ENCODE measurements at places on chromosomes 3 and 15.

DNA sequence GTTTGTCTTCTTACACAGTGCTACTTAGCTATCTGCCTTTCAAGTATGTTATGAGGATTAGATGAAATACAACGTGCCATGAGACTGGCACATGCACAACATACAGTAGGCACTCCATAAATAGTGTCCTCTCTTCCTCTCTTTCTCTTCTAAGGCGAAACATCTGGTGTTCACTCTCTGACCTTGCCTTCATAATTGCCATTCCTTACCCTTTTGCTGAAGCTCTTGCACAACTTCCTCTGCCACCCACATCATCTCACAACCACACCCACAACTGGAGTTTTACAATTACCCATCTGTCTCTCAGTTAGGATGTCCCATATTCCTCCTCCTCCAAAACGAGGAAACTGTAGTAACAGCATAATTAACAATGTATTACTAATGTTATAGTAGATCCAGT lies 26.4 kb upstream of the ACP3 start:
- DNase-seq, result no peak

GRCh38 chr3:58556001-58556400 lies 19.0 kb upstream of the ACOX2 start:
- DNase-seq, result no peak

DNA sequence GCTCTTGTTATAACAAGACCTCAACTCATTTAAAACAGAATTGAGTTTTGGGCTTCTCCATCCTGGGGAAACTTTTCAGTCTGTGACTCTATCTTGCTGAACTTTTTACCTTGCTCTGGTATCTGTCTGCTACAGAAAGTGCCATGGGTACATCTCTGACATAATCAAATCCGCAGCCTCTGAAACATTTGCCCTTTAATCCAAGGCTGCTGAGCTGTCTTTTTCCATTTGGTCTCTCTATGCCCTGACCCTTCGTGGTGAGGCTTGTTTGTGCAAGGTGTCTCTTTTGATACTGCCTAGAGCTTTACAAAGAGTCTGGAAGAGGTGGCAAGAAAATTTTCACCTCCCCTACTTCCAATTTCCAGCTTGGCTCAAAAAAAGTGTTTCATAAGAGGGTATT lies 11.3 kb downstream of the TMEM108 start:
- no peak for DNase-seq

GRCh38 chr15:42152196-42152920 lies 4.1 kb downstream of the PLA2G4F start:
- no peak for DNase-seq

DNA sequence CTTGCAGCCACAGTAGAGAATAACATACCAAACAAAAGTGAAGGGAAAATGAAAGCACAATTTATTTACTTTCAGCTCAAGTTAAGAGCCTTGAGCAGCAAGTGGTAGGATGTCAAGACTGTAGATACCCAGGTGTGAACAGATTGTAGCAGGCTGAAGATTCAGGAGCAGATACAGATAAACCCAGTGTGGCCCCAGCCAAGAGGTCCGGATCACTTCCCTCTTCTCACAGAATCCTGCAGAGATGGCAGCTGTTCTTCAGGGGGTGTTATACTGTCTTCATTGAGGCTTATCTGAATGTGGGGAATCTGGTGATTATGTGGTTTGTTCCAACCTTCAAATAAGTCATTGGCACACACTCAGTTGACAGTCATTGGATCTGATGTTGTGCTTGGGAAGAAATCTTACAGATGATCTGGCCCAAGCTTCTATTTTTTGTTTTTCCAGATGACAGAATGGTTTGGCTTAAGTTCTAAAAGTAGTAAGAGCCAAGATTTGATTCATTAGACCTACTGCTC lies 2.2 kb downstream of the STARD9 start:
- peak; percentile 67 for DNase-seq

- DNase-seq, result no peak
These were observed 658.3 kb downstream of the TUSC7 start for GRCh38 chr3:117367861-117368260.

Measured in eye (tissue), 1 donor.